ENCODE measurements at places on chromosomes 13 and 19.

GRCh38 chr19:1270854-1271527, 1.9 kb downstream of the CIRBP start:
- no peak for DNase-seq

- peak; percentile 51 for DNase-seq
Measured at GRCh38 chr19:51735759-51736449, 12.1 kb upstream of the HAS1 start.

- no peak for DNase-seq
Measured at GRCh38 chr13:94233837-94234236, 245.6 kb downstream of the DCT start.

DNA sequence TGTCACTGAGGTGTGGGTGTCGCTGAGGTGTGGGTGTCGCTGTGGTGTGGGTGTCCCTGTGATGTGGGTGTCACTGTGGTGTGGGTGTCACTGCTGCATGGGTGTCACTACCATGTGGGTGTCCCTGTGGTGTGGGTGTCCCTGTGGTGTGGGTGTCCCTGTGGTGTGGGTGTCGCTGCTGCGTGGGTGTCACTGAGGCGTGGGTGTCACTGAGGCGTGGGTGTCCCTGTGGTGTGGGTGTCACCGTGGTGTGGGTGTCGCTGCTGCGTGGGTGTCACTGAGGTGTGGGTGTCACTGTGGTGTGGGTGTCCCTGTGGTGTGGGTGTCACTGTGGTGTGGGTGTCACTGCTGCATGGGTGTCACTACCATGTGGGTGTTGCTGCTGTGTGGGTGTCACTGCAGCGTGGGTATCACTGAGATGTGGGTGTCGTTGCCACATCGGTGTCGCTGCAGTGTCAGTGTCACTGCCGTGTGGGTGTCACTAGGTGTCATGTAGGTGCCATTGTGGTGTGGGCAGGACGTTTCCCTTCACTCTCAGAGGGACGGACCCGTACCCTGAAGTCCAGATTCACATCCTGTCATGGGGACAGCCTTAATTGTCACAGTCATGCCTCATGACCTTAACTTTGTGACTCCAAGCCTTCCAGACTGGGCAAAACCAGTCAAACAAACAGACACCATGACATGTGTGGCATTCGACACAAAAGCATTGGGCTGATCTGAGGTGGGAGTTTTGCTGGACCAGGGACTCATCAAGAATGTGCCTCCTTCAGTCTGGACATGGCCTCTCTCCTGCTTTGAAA, 12.7 kb upstream of the GAS6 start:
- DNase-seq: no peak

- no peak for DNase-seq
Measured at GRCh38 chr13:114089341-114089740, 43.1 kb downstream of the RASA3 start.

DNA sequence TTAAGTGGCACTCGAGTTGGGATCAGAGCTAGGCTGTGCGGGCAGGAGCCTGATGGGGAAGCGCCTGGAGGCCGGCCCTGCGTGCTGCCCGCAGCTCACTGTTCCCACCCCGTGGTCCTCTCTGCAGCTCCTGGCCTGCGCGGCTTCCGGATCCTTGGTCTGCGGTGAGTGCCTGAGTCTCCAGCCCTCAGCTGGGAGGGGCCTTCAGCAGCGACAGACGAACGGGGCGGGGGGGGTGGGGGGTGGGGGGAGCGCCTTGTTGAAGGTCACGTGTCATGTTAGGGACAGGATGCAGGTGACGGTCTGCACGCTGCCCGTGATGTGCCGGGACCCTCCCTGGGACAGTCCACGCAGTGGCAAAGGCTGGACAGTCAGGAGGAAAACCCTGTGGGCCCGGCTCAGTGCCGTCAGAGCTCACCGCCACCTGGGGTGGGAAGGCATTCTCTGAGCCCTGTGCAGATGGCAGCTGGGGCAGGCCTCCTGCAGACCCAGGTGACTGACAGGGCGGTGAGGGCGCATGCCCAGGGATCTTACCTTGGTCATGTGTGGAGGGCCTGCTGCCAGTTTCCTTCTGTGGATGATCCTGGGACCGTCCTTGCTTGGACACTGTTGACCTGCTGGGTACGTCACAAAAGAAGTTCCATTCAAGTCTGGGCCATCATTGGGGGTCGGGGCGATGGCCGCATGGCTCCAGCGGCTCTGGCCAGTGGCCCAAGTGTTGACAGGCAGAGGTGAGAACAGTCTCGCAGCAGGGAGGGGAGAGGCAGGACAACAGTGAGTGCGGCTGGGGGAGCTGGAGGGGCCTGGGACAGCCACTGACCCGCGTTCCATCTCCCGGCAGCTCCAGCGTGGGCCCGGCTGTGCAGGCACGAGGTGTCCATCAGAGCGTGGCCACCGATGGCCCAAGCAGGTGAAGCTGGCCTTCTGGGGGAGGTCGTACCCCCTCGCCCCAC, 4.3 kb downstream of the NDUFS7 start:
- DNase-seq: no peak

- DNase-seq: no peak
Measured at GRCh38 chr13:113049981-113050380, 55.6 kb upstream of the F7 start.

- no peak for DNase-seq
Measured at GRCh38 chr19:9144920-9145319, 4.7 kb downstream of the ZNF317 start.

DNA sequence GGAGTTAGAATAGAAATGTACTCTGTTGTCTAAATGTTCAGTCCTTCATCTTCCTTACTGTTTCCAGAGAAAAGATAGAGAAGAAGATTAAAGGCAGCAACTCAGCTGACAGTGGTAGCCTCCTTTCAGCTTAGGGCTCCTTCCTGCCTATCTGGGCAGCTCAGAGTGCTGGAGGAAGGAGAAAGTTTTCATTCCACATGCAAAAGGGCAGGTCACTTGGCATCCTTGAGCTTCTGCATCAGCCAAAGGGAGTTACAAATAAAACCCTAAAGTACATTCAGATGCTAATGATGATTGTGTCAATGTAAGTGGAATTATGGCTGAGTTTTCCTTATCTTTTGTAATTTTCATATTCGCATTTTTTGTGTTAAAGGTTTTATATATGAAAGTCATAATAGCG, 58.9 kb downstream of the ESD start:
- no peak for DNase-seq

DNA sequence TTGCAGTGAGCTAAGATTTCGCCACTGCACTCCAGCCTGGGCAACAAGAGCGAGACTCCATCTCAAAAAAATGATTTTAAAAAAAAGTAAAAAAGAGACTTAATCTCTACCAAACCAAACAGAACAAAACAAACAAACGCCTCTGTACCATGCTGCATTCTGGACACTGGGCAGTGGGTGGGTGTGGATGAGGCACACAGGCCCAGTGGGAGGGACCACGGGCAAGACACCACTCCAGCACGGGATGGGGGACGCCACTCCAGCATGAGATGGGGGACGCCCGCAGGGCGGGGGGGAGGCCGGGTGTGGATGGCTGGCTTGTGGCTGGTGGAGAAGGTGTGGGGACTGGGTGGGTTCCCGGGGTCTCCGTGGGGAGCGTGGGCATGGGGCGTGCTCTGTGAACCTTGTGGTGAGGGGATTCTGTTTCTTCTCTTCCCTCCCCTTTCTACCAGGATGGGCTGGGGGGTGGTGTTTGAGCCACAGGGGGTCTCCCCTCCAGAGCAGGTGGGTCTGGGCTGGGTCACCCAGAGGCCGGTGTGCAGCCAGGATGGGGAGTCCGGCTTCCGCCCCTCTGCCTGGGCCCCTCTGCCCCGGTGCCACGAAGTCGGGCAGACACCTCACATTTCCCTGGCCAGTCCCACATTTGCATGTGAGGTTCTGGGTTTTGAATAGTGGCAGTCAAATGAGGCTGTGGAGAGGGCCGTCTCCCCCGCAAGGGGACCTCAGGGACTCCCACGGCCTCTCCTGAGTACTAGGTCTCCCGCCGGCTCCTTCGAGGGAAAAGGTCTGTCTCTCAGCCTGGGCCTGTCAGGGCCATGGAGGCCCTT, 23.9 kb upstream of the MATK start:
- DNase-seq: no peak

DNA sequence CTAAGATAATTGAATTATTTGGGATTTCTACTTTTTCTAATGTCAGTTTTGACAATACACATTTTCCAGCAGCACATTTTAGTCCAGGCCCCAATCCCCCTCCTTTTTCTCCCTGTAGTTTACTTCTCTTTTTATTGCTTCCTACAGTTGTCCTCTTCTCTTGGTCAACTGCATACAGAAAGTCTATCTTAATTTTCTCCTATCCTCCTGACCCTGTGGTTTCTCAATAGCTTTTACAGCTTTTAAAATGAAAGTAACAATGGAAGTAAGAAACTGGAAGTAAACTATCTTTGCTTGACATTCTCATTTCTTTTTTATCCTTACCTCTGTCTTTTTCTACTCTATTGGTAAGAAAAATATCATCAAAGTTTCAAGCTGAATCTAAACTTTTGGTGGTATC, 106.5 kb upstream of the OXGR1 start:
- no peak for DNase-seq

DNA sequence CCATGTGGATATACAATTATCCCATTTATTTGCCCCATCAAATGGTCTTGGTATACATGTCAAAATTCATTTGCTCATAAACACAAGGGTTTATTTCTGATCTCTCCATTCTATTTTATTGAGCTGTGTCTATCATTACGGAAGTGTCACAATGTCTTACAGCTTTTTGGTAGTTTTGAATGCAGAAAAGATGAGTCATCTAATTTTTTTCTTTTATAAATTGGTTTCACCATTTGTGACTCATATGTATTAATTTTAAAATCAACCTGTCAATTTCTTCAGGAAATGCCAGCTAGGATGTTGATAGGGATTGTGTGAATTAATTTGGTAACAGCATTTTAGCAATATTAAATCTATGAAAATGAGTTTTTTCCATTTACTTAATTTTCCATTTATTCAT, 2549.4 kb downstream of the PCDH9 start:
- DNase-seq: no peak

DNA sequence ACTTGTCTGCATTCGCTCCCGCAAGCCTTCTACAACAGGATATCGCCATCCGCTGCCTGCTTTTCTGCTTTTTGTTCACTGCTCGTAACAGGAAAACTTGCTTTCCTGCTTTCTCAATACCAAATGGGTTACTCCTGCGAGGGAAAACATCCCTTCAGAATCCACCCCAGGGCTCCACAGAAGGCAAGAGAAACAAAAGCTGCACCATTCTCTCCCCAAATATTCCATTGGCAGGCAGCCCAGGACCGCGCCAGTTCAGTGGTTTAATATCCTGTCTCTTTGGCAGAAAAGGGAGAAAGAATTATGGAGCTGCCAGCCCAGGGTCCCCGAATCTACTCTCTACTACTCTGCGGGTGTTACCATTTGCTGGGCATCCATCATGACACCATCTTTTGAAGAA, 84.7 kb upstream of the DOCK9 start:
- no peak for DNase-seq

DNA sequence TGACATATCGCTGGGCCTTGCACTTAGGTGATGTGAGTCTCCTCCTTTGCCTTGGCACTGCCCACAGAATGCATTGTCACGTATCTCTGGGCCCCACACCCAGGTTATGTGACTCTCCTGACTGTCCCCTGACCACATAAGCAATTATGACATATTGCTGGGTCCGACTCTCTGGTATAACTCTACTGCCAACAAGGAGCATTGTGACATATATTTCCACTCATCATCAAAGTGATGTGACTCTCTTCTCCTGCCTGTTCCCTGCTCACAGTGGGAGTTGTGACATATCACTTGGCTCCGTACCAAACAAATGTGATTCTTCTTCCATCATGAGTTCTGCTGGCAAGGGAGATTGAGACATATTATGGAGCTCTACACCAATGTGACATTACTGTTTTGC, 15.4 kb upstream of the ZNF681 start:
- DNase-seq: no peak

- no peak for DNase-seq
Measured at GRCh38 chr13:40480915-40481516, 185.4 kb downstream of the FOXO1 start.

- DNase-seq: no peak
Measured at GRCh38 chr13:48731001-48731658, 77.4 kb downstream of the CYSLTR2 start.

- no peak for DNase-seq
Measured at GRCh38 chr13:47959468-47960247, 41.4 kb downstream of the SUCLA2 start.

DNA sequence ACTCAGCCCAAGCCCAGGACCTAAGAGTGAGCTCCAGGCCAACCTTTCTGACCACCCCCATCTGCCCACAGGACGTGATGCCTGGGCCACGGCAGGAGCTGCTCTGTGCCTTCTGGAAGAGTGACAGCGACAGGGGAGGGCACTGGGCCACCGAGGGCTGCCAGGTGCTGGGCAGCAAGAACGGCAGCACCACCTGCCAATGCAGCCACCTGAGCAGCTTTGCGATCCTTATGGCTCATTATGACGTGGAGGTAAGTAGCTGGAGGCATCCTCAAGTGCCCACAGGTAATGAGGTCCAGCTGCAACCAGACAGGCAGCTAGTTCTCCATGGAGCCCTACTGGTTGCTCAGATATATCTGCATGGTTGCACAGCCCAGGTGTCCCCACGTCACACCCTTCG, 14.8 kb downstream of the DDX39A start:
- no peak for DNase-seq

- no peak for DNase-seq
Measured at GRCh38 chr19:2111425-2111824, 14.7 kb downstream of the IZUMO4 start.

GRCh38 chr19:50362656-50363424, 2.6 kb downstream of the NAPSA start:
- no peak for DNase-seq

GRCh38 chr13:99227909-99228688, 27.4 kb downstream of the UBAC2 start:
- no peak for DNase-seq

DNA sequence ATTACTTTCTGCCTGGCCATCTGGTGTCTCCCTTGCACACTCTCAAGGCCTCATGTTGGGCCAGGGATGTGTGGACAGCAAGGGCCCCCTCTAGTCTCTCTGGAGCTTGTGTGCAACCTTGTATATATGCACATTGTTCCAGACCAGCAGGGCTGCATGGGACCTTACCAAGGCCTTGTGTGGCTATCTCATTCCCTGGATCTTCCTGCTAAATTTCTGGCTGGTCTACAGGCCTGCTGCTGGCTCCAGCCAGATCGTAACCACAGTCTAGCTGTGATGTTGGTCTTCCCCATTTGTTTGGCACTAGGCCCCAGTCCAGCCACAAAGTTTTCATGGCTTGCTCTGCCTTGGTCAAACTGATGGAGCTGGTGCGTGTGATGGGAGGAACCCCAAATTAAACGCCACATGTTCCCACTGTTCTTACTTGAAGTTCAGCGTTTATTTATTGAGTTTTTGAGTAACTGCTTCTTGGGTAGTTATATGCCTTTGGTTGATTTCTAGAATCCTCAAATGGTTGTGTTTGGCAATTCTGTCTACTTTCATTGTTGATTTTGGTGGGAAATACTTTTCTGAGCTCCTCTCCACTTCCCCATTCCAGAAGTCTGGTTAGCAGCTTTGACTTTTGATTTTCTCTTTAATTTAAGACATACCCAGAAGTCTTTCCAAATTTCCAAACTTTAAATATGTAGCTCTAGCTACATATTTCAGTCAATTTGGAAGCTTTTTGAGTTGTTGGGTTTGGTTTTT, 56.4 kb downstream of the SIPA1L3 start:
- DNase-seq: no peak
